Activated CD4-positive, alpha-beta T cell treated with anti-CD3 and anti-CD28 coated beads, Interleukin-2, amount 10 ng/mL, durations not matched to agents 24 days and 14 days (primary cell): ENCODE measurements at places on chromosomes 4 and X.

DNA sequence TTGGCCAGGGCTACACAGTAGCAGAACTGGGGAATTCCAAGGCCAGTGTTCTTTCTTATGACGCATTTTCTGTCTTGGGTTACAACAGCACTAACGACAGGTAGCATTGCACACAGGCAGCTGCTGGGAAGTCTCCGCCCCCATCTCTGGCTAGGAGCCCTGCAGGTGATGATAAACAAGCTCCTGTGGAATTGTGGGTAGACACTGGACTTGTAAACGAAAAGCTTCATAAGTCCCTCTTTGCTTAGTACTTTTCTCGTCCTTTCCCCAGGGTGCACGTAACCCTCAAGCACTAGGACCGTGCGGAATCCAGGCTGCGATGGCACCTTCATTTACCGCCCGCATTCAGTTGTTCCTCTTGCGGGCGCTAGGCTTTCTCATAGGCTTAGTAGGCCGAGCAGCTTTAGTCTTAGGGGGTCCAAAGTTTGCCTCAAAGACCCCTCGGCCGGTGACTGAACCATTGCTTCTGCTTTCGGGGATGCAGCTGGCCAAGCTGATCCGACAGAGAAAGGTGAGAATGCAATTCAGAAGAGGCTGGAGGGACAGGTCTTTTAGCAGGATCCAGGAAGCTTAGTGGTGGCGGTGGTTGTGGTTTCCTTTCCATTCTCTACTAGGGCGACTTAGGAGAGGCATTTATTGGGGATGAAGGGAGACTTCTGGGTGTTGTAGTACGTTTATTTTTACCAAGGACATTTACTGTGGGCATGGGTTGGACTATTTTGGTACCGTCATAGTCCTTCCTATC, at the start of gene FAAH2:
FAAH2 (plus strand) TSS at position 200 of the 745 bp plus-strand sequence; CDS start at position 320, 120 bp downstream.
- peak; percentile 86 for DNase-seq
- peaks cover 36% of the 10 kb centered on the region for H3K4me1 ChIP-seq
- H3K27ac ChIP-seq: peak within 1 kb of the TSS; percentile 88

GRCh38 chr4:763191-763810, 57.7 kb downstream of the PCGF3 start:
- peak overlapping the region; percentile 43 for H3K27ac ChIP-seq
- peaks cover 49% of the 10 kb centered on the region for H3K36me3 ChIP-seq
- H3K4me1 ChIP-seq: peaks cover 4% of the 10 kb centered on the region
- no peak overlapping the region for H3K4me3 ChIP-seq
- no peak for DNase-seq

DNA sequence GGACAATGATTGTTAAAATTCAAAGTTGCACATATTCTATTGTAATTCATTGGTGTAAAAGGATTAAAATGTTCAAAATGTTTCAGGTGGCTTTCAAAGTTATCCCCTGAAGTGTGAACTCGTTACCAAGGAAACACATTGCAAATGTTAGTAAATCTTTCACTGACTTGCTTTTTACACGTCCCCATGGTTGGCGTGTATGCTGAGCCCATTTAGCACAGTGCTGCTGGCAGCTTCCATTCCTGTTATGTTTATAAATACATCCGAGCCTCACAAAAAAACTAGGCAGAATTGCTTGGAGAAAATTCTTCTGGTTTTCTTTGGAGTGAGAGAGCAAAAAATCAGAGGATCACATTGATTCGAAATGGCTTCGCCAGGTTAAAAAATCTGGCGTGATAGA, 105.9 kb upstream of the HPGD start:
- no peak overlapping the region for H3K27ac ChIP-seq
- DNase-seq: no peak
- H3K4me3 ChIP-seq: no peak overlapping the region
- H3K27me3 ChIP-seq: peaks cover 1% of the 10 kb centered on the region
- no peaks in the 10 kb centered on the region for H3K36me3 ChIP-seq

DNA sequence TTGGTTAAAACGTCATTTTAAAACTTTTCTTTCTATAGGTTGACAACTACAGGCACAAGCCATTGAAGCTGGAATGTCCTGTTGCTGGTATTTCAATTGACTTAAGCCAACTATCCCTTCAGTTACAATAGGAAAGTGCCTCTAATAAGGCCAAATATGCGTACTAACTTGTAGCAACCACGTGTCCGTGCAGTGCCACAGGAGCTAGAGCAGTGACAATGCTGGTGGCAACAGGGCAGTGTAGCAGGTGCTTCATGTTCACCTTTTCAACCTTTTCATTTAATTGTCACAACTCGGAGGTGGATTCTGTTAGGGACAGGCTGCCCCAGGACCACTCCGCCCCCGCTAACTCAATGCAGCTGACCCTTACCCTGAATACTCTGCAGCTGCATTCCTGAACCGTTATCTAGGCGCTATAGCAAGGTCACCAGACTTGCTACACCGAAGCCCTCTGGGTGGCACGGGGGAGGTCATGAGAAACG, 37.7 kb downstream of the ERVMER34-1 start:
- DNase-seq: no peak
- H3K4me3 ChIP-seq: peak overlapping the region; percentile 98
- H3K27ac ChIP-seq: peak overlapping the region; percentile 99
- peaks cover 48% of the 10 kb centered on the region for H3K4me1 ChIP-seq
- H3K36me3 ChIP-seq: peaks cover 44% of the 10 kb centered on the region

- H3K27ac ChIP-seq: no peak overlapping the region
- DNase-seq: no peak
- no peak overlapping the region for H3K4me3 ChIP-seq
- H3K27me3 ChIP-seq: no peaks in the 10 kb centered on the region
These were observed 404.2 kb downstream of the KCNIP4 start for GRCh38 chr4:21544415-21544814.

DNA sequence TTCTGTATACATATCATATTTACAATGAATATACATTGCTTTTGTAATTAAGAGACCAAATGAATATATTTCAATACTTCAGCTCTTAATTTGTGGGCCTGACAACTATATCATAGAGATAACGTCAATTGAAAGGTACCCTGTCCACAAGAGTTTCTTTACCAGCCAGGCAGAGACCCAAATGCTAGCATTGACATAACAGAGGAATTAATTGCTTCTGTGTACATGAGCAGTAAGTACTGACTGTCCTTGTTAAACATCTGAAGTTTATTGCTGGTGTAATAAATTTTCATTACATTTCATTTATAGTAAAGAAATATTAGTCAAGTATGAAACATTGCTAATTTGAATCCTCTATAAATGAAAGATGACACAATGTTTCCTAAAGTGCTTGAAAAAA, 910.8 kb downstream of the CCSER1 start:
- H3K27ac ChIP-seq: no peak overlapping the region
- no peaks in the 10 kb centered on the region for H3K4me1 ChIP-seq
- no peaks in the 10 kb centered on the region for H3K27me3 ChIP-seq
- no peak for DNase-seq
- no peak overlapping the region for H3K4me3 ChIP-seq

DNA sequence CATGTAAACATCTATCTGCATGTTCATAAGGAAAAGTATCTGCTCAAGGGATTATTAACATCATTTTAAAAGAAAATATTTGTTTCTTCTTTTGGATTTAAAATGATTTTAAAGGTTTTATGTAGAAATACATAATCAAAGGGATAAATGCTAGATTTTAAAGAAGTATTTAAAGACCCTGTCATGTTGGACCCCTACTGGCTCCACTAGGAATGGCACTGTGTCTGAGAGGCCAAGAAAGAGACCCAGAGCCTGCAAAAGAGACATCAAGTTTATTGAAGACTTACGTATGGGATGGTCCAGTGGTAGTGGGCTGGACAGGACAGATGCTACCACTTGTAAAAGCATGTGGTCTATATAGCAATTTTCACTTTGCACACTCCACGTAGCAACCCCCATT, 78.7 kb upstream of the PCDH18 start:
- H3K27me3 ChIP-seq: no peaks in the 10 kb centered on the region
- DNase-seq: no peak
- H3K4me1 ChIP-seq: no peaks in the 10 kb centered on the region
- H3K4me3 ChIP-seq: no peak overlapping the region
- no peak overlapping the region for H3K27ac ChIP-seq

DNA sequence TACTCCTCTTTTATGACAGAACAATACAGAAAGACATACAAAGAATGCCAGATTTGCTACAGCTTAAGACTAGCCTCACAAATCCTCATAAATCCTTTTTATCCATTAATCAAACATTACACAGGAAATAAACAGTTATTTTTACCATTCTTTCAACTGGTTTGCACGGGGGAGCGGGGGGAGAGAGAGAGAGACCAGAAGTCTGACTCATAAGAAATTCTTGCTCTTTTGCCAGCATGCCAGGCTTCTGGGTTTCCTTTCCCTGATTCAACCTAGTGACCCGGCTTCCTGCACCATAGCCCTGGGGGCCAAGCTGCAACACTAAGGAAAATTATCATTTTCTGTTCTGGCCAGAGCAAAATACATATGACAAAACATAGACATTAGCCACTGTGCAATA, 6.8 kb upstream of the RRAGB start:
- H3K4me1 ChIP-seq: peaks cover under 1% of the 10 kb centered on the region
- no peaks in the 10 kb centered on the region for H3K36me3 ChIP-seq
- no peaks in the 10 kb centered on the region for H3K27me3 ChIP-seq
- no peak overlapping the region for H3K4me3 ChIP-seq

DNA sequence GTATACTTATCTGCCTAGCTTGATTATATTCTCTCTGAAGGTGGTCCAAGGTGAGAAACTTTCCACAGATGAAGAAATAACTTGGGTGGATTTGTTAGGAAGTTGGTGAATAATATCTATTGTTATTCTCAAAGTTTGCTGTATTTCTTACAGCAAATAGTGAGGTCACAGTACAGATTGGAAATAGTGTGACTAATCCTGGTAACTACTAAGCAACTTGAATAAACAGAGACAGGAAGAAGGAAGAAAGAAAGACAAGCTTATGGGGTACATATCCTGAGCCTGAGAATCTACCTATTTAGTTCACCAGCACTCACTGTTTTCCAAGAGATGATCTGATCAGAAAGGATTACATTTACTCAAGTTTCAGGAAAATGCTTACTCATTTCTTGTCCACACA, 1416.1 kb downstream of the RPA4 start:
- H3K4me1 ChIP-seq: no peaks in the 10 kb centered on the region
- H3K27ac ChIP-seq: no peak overlapping the region
- no peaks in the 10 kb centered on the region for H3K36me3 ChIP-seq
- no peak overlapping the region for H3K4me3 ChIP-seq
- no peaks in the 10 kb centered on the region for H3K27me3 ChIP-seq
- DNase-seq: no peak

GRCh38 chrX:10022580-10023245, 55.6 kb downstream of the CLDN34 start:
- H3K27ac ChIP-seq: no peak overlapping the region
- peaks cover 15% of the 10 kb centered on the region for H3K4me1 ChIP-seq

- H3K4me3 ChIP-seq: no peak overlapping the region
- no peak overlapping the region for H3K27ac ChIP-seq
- no peak for DNase-seq
These were observed 302.3 kb upstream of the PPARGC1A start for GRCh38 chr4:24192018-24192641.

GRCh38 chr4:128835498-128836222, 26.2 kb downstream of the JADE1 start:
- no peaks in the 10 kb centered on the region for H3K27me3 ChIP-seq
- H3K27ac ChIP-seq: no peak overlapping the region
- DNase-seq: no peak
- H3K4me3 ChIP-seq: no peak overlapping the region
- H3K36me3 ChIP-seq: peaks cover 20% of the 10 kb centered on the region

GRCh38 chrX:13845721-13846378, 29.0 kb upstream of the GPM6B start:
- no peak overlapping the region for H3K27ac ChIP-seq
- peaks cover 2% of the 10 kb centered on the region for H3K4me1 ChIP-seq
- H3K4me3 ChIP-seq: no peak overlapping the region
- DNase-seq: no peak
- H3K27me3 ChIP-seq: peaks cover 2% of the 10 kb centered on the region

- H3K4me3 ChIP-seq: peak overlapping the region; percentile 27
- H3K36me3 ChIP-seq: peaks cover 59% of the 10 kb centered on the region
- H3K27ac ChIP-seq: peak overlapping the region; percentile 88
These were observed 36.9 kb downstream of the LAMTOR3 start for GRCh38 chr4:99857307-99857706.

DNA sequence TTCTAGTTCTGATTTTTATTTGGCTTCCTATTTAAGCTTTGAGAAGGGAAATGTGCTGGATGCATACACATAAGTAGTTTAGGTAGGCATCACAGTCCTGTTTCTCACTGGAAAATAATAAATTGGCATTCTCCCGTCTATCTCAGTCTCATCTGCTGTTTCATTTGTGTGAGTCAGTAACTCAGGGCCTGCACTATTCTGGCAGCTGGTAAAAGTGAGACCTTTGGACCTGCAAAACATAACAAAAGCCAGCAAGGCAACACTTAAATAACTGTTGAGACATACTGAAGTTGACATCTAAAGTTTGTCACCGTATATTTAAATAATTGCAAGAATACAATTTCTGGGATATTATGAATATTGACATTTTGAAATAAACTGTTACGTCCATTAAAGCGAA, 8.6 kb upstream of the UBQLN2 start:
- DNase-seq: no peak
- H3K27me3 ChIP-seq: no peaks in the 10 kb centered on the region
- peaks cover 4% of the 10 kb centered on the region for H3K36me3 ChIP-seq
- H3K4me3 ChIP-seq: no peak overlapping the region
- no peak overlapping the region for H3K27ac ChIP-seq
- no peaks in the 10 kb centered on the region for H3K4me1 ChIP-seq

DNA sequence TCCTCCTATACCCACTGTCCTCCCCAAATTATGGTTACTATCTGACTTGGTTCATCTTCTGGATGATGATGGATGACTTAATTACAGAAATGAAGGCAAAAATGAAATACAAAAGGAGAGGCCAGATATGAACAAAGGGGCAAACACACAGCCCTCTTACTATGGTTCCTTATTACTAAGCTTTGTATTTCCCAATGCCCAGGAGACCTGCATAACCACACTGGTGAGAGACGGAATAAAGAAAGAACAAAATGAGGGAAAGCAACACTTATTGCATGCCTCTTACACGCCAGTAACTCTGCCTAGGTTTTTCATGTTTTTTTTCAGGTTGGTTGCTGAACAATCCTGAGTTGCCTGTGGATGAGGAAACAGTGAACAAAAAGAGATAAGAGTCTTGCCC, 120.5 kb downstream of the SLC10A7 start:
- no peaks in the 10 kb centered on the region for H3K27me3 ChIP-seq
- H3K27ac ChIP-seq: no peak overlapping the region
- no peaks in the 10 kb centered on the region for H3K36me3 ChIP-seq
- no peaks in the 10 kb centered on the region for H3K4me1 ChIP-seq

GRCh38 chrX:13380211-13380610, 60.4 kb upstream of the ATXN3L start:
- H3K36me3 ChIP-seq: peaks cover 1% of the 10 kb centered on the region
- peaks cover 13% of the 10 kb centered on the region for H3K4me1 ChIP-seq
- H3K27ac ChIP-seq: peak overlapping the region; percentile 80
- DNase-seq: no peak
- H3K4me3 ChIP-seq: peak overlapping the region; percentile 37
- H3K27me3 ChIP-seq: no peaks in the 10 kb centered on the region

DNA sequence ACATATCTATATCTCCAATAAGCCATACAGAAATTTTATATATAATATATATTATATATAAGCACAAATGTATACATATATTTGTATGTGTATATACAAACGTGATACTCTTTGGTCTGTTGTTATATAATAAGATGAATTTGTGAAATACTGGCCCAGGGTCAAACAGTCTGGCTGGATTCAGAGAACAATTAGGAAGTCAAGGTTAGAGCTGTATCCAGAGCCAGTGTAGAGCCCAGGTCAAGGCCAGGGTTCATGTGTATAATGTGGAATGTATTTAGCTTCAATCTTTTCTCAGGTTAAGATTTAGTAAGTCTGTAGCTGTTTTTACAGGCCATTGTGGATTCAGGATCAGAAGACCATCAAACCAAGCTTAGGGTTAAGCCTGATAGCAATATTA, 3.8 kb upstream of the ENOX2 start:
- H3K4me3 ChIP-seq: no peak overlapping the region
- H3K27ac ChIP-seq: no peak overlapping the region
- no peaks in the 10 kb centered on the region for H3K36me3 ChIP-seq
- H3K27me3 ChIP-seq: peaks cover 2% of the 10 kb centered on the region
